ENCODE measurements at places on chromosomes 2 and 18.

DNA sequence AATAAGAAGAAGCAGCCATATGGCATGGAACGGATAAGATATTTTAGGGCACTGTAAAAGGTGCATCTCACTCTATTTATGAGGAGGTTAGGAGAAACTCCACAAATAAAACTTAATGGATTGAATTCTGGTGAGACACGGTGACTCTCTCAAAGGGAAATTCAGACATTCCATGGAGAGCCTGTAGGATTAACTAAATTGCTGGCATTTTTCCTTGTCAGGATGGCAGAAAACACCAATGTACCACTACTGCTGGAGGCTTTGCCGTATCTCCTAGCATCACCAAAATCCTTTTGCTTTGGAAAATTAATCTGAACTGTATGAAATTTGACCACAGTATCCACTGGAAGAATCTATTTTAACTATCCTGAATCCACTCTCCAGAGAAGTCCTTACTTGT is 79.3 kb downstream of the RBM43 start:
- no peak for DNase-seq

DNA sequence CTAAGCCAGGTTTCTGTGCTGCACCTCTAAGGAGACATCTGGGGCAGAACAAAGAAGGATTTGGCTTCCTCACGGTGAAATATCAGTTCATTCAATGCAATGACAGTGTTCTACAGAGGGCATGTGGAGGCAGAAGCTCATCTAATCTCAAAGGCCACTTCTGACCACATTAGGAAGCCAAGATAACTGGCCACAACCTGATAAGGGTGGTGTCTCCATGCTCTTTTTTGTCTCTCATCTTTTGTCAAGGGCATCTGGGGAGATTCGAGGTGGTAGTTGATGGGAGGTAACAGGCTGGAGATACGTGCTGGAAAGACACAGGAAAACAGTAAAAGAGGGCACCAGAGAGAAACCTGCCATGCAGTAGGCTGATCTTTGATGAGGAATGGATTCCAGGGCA is 303.9 kb downstream of the LRATD1 start:
- no peak for DNase-seq

GRCh38 chr2:10038716-10039115 is 4.6 kb upstream of the KLF11 start:
- no peak for DNase-seq

- DNase-seq: no peak
Observed at GRCh38 chr2:39179974-39180960, 59.4 kb upstream of the SOS1 start.

- DNase-seq: no peak
Observed at GRCh38 chr2:86673986-86674670, 46.0 kb upstream of the RMND5A start.

GRCh38 chr2:212816267-212816666 is 277.7 kb upstream of the ERBB4 start:
- DNase-seq: no peak

- DNase-seq: no peak
Observed at GRCh38 chr2:46241344-46241743, 55.9 kb upstream of the EPAS1 start.

- DNase-seq: no peak
Observed at GRCh38 chr18:79502782-79503181, 107.1 kb downstream of the NFATC1 start.

GRCh38 chr2:190693533-190694232 is 44.8 kb downstream of the NAB1 start:
- no peak for DNase-seq

- DNase-seq: no peak
Observed at GRCh38 chr2:234999740-235000425, 48.1 kb downstream of the SH3BP4 start.

- no peak for DNase-seq
Observed at GRCh38 chr2:80706541-80706940, 402.0 kb upstream of the LRRTM1 start.

- no peak for DNase-seq
Observed at GRCh38 chr18:46362533-46362932, 258.3 kb downstream of the HAUS1 start.

DNA sequence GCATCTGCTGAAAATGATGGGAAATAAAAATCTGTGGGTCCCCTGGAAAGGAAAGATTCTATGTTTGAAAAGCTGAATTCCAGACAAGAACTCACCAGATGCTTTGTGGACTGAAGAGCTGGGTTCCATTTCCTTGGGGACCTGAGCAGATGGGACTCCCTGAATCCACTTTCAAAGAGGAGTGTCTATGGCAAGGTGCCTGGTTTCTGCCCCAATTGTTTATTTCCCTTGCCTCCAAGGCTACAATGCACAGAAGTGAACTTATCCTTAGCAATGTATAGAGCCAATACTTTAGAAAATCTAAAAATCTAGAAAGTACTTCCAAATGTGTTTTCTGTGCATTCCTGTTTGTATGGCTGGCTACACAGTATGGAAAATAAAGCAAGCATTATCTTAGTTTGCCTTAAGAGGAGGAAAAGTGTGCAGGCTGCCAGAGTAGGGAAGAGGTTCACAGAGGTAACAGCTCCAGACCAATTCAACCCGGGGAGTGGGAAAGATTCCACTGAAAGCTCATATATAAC is 420.5 kb downstream of the NRXN1 start:
- DNase-seq: no peak

GRCh38 chr2:240642061-240642805 is 17.0 kb downstream of the GPR35 start:
- DNase-seq: no peak

DNA sequence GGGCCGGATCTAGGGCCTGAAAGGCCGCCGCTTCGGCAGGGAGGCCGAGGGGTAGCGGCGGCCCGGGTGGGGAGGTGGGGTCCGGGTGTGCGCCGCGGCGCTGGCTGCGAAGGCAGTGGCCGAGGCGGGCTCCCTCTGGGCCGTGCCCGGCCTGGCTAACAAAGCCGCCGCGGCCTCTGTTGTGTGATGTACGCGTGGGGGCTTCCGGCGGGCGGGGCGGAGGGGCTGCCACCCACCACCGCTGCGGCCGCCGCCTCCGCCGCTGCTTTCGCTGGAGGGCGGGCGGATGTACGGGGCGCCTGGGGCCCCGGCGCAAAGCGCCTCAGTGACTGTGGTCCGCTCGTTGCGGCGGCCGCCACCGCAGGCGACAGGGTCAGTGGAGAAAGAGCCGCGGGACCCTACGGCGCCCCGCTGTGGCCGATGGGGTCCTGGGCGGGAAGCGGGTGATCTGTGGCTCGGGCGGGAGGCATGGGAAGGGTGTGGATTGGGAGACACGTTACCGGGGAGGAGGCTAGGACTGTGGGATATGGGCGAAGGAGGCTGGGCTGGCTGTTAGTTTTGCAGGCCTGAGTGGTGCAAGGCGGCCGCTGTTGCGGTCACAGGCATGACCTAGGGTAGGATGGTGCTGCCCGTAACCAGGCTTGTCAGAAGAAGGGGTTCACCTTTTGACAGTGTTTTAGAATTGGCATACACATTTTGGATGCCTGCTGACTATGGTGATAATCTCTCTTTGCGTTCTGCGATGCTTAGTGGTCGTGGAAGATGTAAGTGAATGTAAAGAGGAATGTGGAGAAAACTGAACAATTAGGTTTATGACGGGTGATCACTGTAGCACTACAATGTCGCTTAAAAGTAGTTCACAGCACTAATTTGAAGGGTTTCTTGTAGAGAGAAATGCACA is 662 bp downstream of the BZW1 start:
- DNase-seq: no peak

- no peak for DNase-seq
Observed at GRCh38 chr2:12618576-12618975, 98.2 kb upstream of the TRIB2 start.

DNA sequence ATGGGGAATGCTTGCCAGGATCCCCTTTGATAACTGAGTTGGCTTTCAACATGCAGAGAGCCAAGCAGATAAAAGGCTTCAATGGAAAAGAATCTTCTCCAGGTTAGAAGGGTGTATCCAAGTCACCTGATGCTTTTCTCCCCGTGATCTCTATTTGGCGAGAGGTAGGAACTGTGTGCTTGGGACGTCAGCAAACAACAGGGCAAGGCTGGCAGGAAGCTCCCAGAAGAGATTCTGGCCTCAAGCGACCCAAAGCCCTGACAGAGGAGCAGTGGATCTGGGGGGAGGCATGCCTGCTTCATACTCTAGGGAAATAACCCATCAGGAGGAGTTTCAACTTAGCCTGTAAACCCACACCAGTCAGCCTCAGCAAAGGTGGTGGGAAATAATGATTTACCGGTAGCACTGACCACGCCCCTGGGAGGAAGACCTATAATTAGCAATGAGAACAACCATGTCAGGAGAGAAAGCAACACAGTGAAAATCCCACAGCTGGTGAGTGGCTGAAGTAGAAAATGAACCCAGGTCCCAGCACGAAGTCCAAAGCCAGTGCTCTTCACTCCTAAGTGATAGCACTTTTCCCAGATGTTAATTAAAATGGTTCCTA is 76.3 kb upstream of the SEC11C start:
- no peak for DNase-seq

- DNase-seq: no peak
Observed at GRCh38 chr18:70907673-70908072, 618.8 kb downstream of the SOCS6 start.

GRCh38 chr2:108385411-108386071 is 7.8 kb downstream of the SULT1C4 start:
- no peak for DNase-seq
